ENCODE measurements at places on chromosomes 12 and 14.

DNA sequence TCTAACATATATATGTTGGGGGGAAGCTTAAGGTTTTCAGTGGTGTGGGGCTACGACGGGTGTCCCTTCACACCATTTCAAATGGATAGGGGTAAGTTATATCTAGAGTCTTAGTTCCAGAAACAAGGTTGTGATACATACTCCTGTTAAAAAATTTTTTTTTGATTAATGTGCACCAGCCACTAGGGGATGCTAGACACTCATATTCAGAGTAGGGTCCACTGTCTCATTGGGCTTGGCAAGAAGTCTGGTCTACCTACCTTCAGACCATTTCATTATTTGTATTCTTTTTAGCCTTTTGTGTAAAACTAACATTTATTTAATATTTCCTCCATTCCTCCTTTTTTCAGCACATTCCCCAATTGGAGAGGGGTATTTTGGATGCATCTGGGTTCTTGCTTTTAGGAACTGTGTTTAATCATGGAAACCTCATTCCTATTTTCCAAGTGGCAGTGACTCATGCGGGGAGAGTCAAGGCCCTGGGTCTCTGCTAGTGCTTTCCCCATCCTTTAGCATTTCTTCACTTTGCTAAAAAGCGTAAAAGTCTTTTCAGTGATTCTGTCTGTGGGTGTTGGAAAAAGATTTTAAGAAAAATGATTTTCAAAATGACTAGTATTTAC lies 33.4 kb downstream of the ANO4 start:
- peak; percentile 25 for DNase-seq

- DNase-seq, result no peak
Observed at GRCh38 chr14:35122696-35123387, 490 bp downstream of the PRORP start.

DNA sequence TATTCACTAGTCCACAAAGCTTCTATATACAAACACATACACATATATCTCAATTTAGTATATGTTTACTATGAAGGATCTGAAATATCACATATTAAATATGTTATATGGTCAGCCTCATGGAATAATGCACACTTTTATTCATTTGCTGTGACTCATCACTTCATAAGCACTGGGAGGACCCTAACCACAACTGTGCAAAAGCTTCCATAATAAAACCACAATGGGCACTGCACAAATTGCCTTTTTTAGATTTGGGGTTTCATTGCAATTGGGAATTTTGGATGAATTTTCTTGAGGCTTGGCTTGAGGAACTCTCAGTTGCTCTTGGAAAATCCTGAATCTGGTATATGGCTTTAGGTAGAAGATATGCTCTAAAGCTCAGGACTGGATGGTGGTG lies 399.4 kb downstream of the C12orf75 start:
- DNase-seq, result peak; percentile 51

DNA sequence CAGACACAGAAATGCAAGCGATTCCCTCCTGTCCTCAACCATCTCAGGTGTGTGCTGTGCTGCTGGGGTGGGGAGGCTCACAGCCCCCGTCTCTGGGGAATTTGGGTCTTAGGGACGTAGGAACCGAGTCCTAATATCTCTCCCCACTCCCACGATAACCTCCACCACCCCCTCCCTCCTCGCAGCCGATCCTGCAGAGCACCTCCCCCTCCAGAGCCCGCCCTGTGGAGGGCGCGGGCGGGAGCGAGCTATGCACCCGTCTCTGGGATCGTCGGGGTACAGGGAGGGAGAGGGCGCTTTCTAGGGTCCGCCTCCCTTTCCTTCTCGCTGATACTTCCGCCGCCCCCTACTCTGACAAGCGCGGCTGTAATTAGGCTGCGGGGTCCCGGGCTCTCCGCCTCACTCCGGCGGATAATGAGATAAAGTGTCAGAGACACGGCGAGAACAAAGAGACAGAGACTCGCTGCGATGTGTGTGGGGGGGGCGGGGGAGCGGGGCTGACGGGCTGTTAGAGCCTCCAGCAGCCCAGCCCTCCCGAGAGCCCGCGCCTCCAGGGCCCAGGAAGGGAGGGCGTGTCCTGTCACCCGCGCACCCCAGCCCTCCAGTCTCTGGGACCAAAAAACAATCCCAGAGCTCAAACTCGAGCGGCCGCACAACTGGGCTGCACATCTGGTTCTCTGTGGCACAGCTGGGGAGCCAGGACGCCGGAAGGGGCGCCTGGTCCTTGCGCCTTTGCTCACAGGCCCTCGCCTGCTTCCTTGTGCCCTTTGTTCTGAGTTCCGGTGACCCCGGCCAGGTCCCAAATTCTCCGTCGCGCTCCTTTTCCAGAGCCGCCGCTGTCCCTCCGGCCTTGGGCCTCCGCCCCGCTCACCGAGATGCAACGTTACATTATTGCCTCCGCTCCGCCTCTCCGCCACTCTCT lies 8.7 kb downstream of the SHMT2 start:
- no peak for DNase-seq

- DNase-seq, result peak; percentile 9
Observed at GRCh38 chr12:39605996-39606395, 13.6 kb downstream of the ABCD2 start.

DNA sequence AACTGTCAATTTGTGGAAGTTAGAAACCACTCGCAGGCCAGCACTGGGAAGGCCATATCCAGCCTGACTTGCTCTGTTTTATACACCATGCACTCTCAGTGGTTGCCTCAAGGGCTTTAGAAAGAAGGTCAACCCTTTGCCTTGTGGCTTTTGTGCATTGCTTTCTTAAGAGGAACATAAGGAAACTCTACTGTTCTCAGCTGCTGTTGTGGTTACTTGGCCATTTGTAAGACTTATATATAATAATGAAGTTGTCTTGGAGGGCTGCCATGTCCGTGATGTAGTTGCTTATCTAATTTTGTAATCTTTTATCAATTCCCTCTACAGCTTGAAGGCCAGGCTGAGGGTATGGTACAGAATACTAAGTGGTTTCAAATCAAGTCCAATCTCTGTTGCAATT lies 637.8 kb downstream of the DIO2 start:
- peak; percentile 84 for DNase-seq

DNA sequence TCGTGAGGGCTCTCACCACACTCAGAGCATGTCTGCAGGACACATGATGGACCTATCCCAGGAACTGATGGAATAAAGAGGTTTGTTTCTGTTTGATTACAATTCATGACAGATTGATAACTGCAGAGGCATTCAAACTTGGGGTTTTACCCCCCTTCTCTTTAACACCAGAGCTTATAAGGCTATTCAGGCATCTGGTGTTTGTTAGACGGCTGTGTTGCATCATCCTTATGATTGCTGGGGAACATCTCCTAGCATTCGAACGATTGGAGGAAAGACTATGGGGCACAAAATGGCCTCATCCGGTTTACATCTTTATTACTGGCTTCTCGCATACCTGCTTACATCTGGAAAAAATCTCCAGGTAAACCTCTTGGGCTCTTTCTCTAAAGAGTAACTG lies 191.8 kb downstream of the MSRB3 start:
- no peak for DNase-seq

DNA sequence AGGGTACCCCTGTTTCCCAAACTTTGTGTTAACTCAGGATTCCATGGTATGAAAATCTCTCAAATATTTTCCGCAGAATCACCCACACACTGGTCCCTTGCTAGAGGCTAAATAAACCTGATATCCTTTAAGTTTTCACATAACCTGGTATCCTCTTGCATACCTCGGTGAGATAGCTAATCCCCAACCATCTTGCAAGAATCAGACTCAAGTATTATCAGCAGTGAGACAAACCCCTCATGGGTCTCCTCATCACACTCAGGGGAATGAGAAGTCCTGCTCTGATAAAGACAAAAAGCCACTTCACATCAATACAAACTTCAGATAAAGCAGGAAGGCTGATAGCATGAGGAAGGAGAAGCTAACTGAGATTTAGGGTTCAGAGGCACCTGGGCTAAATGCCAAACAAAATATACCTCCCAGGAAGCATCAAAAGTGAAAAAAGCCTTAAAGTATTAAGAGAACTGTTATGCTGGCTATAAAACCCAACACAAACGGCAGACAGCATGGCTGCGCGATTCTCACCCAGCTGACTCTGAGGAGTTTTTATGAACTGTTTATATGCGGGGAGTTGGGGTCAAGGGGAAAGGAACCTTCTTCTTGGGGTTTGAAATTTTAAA lies 96.5 kb downstream of the FOXN3 start:
- no peak for DNase-seq

- DNase-seq, result no peak
Observed at GRCh38 chr14:104966261-104966865, 11.8 kb downstream of the AHNAK2 start.

GRCh38 chr12:52258335-52258901 lies 16.0 kb upstream of the KRT86 start:
- no peak for DNase-seq

GRCh38 chr12:11958221-11959091 lies 112.3 kb upstream of the BCL2L14 start:
- peak; percentile 13 for DNase-seq

DNA sequence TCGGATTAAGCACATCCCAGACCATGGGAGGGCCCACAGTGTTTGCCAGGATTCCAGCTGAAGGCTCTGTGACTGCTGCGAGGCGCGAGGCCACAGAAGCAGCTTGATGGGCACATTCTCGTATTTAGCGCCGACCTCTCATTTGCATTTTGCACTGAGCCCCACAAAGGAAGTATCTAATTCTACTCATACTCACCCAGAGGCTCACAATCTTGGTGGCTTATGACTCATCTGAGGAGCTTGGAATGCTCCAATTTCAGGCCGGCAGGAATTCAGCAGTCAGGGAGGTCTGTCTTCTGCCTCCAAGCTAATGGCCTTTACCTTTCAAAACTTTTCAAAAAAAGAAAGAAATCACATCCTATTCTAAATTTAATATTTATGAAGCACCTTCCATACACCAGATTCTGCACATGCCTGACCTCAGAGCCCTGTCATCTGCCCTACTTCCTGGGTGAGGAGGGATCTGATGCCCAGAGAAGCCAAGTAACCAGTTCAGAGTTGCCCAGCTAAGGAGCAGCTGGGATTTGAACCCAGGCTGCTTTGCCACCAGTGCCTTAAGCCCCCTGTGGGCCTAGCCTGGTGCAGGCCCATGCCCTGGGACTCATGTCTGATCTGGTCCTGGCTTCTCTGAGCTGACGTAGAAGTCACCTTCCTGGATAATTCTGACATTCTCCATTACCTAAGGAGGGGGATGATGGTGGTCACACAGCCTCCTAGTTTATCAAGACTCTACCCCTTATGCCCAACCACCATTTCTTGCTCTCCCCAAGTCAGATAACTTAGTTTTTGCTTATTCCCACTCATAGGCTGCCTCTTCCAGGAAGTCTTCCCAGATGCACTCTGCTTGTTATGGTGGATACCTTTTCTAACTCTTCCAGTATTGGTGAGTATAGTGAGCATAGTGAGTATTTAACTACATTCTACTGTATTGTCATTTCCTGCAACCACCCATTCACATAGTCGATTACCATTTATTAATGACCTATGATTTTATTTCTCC lies 198.9 kb downstream of the RBM19 start:
- DNase-seq, result peak; percentile 44

DNA sequence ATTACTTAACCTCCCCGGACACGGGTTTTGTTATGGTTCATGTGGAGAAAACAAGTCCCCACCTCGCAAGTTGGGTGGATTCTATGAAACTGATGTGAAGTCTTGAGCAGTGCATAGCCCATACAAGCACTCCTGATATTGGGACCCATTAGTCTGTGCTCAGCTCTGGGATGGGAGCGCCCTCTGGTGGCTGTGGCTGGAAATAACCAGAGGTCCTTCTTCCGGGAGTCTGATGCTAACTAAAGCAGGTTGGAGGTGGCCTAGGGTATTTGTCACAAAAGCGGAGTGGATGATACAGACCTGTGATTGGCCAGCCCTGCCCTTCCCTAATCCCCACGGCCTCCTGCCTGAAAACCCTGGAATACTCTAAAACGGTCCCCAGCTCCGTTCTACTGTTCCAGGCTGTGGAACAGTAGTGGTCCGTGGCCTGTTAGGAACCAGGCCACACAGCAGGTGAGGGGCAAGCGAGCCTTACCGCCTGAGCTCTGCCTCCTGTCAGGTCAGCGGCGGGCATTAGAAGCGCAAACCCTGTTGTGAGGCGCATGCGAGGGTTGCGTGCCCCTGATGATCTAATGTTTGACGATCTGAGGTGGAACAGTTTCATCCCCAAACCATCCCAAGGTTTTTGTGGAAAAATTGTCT lies 6.4 kb downstream of the SLC48A1 start:
- peak; percentile 66 for DNase-seq

GRCh38 chr12:11539156-11539555 lies 110.3 kb upstream of the ETV6 start:
- DNase-seq, result no peak

DNA sequence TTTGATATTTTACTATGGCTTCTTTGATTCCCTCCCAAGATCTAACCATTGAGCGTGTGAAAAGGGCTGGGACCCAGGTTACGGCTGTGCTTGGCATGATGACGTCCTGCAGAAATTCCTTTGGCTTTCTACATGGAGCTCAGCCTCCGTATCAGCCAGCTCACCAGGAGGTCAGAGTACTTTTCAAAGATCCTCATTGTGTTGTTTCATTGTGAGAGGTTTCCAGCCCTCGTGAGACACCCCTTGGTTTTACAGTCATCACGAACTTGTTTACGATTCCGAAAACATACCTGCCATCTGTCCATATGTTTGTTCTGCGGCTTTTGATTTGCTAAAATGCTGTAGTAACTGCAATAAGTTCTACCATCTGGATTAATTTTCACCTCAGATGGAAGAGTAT lies 453.1 kb downstream of the TMEM121 start:
- no peak for DNase-seq

GRCh38 chr14:76699209-76699938 lies 61.9 kb upstream of the VASH1 start:
- no peak for DNase-seq

DNA sequence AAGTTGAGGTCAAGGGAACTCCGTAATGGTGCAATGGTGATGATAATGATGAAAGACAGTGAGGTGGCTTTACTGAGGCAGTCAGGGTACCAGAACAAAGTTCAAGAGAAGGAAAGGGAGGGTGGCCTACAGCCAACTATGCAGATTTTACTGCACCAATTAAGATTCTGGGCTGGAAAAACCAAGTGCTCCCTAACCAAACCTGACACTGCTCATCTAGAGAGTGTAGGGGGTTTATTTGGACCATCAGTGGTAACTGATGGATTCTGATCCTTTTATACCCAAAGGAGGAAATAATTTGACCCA lies 387 bp downstream of the LRRC9 start:
- no peak for DNase-seq

DNA sequence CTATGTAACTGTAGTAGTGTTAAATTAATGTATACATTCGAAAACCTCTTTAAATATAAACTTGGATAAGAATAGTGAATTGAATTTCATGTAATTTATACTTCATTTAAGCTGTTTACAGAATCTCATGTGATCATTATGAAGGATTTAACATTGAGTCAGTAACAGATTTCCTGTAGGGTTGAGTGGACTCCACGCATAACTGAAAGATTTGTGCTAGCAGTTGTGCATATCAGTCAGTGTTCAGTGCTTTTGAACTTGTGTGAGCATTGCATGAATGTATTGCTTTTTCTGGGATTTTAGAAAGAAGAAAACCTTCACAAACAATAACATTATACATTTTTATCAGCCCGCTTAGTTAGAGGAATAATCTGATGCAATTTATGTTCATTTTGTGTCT lies 1435.3 kb downstream of the LRFN5 start:
- DNase-seq, result no peak

All from foreskin melanocyte (primary cell).